ENCODE measurements at places on chromosomes 1 and 21.
A peak's percentile ranks its signal among the peaks of the same experiment; 100 is the strongest.

DNA sequence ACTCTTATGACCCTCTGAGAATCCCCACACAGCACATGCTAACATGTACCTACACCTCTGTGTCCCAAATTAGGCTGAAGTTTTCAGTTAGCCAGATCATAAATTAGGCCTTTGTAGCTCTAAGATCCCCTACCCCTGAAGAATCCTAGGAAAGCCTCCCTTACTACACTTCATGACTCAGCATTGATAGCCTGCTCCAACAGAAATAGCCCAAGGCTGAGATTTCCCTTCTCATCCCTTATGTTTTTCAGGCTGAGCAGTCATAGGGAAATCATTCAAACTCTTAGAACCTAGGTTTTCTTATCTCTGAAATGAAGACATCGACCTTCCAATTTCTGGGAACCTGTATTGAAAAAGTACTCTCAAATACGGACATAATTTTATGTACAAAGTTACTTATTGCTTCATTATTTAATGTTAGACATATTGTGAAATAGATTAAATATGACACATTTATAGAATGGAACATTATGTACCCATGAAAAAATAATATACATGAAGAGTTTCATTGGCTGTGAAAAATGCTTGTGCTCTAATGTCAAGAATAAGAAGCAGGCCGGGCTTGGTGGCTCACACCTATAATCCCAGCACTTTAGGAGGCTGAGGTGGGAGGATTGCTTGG, 122.4 kb upstream of the UBE2U start:
- DNase-seq, result no peak

DNA sequence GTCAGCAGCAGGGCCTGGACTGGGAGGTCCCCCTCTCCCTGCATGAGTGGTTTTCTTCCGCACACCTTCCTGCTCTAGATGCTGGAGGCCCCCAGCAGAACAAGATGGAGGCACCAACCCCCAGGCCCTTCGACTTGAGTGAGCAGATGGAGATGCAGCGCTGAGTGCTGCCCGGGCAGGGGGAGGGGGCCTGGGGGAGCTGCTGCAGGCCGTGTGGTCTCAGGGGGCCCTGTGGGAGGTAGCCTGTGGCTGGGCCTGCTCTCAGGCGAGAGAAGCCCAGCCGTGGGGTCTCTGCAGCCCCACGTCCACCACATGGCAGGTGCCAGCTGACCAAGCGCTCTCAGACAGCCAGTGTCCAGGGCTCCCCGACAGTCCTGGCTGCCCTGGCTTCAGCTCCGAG, 1.2 kb upstream of the FAAP20 start:
- DNase-seq, result no peak

- DNase-seq, result no peak
Measured at GRCh38 chr1:213008564-213008963, 7.1 kb downstream of the ANGEL2 start.

DNA sequence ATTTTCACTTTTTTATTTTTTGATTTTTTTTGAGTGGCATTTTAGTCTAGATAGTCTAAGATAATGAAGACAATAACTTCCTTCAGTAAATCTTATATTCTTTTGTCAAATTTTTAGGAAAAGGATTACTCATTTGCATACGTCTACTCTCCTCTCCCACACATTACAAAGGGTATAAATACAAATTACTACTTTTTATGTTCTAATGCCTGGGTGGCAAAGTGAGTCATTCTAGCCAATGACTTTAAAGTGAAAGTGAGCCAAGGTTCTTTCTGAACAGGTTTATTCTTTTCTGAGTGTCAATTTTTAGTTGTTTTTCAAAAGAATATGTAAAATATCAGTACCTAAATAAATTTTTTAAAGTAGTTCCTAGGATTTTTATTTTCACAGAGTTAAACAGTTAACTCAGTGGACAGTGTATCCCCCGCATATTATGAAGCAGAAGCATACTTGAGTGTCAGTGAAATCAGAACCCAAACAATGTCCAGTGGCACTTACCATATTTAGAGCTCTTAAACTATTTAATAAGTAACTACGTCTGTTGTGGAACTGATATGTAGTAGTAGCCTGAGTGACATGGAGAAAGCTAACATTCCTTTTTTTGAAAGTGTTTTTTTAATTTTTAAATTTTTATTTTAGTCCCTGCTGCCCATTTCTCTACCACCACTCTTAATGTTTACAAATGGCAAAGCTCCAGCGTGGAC, 141.7 kb downstream of the PHTF1 start:
- DNase-seq, result no peak

DNA sequence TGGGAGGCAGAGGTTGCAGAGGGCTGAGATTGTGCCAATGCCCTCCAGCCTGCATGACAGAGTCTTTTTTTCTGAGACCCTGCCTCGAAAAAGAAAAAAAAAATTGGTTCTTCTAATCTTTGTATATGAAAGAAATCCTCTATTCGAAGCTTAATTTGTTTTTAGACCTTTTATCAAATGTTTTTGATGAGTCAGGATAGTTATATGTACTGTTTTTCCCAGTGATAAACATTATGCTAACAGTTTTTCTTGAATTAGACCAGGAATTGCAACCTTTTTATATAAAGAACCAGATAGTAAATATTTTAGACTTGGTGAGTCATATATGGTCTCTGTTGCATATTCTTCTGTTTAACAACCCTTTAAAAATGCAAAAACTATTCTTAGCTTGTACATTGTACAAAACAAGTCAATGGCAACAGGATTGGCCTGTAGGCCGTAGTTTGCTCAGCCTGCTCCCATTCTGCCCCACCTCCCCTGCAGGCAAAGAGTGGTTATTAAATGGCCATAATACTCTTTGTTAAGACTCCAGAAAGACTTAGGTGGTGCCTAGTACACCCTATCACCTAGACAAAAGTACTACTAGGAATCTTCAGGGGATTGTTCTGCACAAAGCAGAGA, 45.2 kb downstream of the LYST start:
- no peak for DNase-seq

DNA sequence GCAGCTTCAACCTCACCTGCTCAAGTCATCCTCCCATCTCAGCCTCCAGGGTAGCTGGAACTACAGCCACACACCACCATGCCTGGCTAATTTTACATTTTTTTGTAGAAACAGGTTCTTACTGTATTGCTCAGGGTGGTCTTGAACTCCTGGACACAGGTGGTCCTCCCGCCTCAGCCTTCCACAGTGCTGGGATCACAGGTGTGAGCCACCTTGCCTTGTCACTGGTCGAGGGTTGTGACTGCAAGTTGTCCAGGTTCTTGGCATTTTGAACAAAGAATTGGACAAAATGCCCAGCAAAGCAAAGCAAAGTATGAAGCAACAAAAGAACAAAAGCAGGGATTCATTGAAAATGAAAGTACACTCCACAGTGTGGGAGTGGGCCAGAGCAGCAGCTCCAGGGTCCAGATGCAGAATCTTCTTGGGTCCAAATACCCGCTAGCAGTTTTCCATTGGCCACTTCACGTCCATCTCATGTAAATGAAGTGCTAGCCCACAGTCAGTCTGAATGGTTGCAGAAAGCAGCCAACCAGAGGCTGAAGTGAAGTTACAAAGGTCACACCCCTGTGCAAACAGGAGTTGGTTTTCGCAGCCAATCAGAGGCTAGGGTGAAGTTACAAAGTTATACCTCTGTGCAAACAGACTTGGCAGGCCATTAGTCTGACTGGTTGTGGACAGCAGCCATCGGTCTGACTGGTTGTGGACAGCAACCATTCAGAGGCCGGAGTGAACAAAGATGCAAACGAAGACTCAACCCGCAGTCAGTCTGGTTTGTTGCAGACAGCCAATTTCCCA, 109.5 kb upstream of the KIF26B start:
- DNase-seq, result no peak

DNA sequence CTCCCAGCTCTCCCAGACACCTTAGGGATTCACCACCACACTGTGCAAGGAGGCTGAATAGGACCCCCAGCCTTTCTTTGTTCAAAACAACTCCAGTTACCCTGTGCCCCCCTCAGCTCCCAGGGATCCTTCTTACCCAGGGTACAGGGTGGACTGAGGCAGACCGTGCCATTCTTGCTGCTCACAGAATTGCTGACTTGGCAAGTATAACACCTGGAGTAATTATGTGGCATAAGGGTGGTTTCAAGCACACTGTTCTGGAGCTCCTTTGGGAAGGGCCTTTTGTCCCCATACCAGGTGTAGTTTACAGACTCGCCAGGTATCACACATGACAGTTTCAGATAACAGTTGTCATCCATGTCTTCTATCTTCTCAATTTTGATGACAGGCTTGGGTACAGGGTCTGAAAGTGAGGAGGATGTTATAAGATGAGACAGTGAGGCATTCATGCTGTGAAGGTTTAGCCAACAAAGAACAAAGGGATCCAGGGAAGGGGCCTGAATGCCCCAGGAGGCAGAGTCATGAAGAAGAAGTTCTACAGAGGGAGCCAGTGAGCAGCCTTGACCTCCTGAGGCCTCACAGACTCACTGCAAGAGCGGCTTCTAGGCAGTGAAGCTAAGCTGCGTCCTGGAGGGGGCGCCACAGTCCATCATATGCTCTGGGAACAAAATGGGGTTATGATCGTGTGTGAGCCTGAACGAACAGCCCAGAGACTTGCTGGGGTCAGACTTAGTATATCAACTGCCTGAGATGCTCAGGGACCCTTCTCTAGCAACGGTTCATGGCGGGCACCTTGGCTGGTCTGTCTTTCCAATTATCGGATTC, 30.3 kb downstream of the CD48 start:
- peak; percentile 38 for DNase-seq

GRCh38 chr1:27659497-27660299, 12.3 kb downstream of the IFI6 start:
- DNase-seq, result no peak

DNA sequence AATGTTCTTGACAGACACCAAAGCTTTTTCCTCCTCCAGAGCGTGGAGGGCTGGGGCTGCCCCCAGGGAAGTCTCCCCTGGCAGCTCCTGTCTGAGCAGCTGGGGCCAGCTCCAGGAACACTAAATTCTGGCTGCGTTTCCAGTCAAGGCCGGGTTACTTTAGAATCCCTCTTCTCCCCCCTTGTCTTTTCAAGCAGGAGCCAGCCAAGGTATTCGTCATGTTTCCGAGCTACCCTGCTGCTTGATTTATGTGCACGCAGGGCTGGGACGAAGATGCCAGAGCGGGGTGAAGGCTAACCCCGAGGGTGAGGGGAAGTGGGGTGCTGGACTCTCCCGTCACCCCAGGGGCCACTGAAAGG, 68.1 kb upstream of the ANGPTL1 start:
- no peak for DNase-seq

DNA sequence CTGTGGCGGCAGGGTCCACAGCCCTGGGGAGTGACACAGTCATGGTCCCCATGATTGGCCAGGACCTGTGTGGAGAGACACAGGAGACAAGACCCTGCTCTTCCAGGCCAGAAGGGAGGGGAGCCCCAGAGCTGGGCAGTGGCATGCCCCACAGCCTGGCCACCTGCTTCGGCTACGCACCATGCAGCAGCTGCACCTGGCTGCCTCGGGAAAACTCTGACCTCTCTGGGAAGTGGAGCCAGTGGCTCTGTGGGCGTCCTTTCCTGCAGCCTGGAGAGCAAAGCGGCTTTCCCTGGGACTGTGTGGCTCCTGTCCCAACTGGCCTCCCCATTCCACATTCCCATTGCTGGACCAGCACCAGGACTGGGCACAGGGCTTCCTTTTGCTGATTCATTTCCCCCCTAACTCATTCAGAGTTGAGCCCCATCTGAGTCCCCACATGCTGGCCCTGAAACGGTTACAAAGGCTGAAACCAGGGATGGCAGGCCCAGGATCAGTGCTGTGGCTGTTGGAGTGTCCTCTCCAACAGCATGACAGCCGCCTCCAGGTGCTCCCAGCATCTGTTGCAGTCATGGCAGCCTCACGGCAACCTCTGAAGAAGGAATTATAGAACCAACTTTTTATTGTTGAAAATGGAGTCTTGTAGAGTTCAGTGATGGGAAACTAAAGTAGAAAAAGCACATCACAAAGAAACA, 15.0 kb downstream of the OXCT2 start:
- DNase-seq, result no peak

- no peak for DNase-seq
Measured at GRCh38 chr1:54324251-54325140, 81.7 kb downstream of the SSBP3 start.

- DNase-seq, result no peak
Measured at GRCh38 chr1:182259968-182260367, 131.6 kb downstream of the GLUL start.

DNA sequence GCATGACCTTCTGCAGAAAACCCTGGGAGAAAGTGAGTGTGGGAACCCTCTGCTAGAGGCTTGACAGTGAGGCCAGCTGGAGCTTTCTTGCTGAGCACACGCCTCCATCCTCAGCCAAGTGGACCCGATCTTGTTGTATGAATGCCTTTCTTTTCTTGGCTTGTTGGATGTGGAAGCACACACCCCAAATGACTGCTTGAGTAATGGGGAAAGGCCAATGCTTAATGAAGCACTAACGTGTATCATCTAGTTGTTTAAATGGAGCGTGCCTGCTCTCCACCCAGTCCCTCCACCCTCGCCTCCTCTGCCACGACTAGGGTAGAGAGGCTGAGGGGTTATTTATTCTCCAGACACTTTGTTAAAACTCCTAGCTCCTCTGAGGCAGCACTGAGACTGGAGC, 54.3 kb upstream of the IKBKE start:
- DNase-seq, result no peak

GRCh38 chr1:210905944-210906453, 227.9 kb downstream of the KCNH1 start:
- no peak for DNase-seq
